IPS DF 19.7 (cell line): ENCODE measurements at places on chromosomes 2 and 18.

DNA sequence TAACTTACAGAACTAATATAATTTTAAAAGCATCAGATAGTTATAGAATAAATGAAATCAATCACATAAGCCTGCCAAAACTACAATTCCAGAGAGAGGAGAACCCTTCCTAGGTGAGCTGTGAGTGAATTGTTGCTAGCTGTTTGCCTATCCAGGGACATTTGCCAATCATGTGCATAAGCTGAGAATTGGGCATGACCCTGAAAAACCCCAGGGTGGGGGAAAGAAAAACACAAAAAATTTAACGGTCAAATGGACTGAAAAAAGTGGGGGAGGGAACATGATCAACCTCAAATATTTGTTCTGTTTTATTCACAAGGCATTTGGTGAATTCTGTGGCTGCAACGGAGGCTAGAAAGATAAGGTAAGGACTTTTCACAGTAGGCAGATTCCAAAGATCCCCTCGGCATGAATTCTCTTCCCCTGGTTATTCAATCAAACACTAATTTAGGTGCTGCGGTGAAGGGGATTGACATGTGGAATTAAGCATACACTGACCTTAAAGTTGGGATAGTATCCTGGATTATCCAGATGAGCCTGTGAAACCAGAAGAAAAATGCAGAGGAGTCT lies 203.9 kb upstream of the RGPD4 start:
- DNase-seq: no peak

DNA sequence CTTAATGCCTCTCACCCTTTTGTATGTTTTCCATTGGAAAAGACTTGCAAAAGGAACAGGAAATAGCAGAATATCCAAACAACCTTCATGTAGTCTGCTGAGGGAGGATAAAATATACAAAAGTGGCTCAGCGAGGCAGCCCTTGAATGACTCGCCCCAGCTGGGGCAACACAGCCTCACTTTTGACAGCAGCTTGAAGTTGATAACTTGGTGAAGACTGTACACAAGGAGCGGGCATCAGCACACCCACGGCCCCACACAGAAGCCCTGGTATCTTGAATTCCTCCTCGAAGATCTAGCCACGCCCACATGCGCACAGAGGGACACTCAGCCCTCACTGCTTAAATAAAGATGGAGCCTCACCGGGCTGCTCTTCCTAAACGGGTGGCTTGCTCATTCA lies 161.0 kb downstream of the IRS1 start:
- DNase-seq: no peak

- DNase-seq: no peak
Observed at GRCh38 chr18:49011291-49011746, 60.6 kb upstream of the SMAD7 start.

- no peak for DNase-seq
Observed at GRCh38 chr2:148553332-148553887, 91.1 kb upstream of the EPC2 start.

DNA sequence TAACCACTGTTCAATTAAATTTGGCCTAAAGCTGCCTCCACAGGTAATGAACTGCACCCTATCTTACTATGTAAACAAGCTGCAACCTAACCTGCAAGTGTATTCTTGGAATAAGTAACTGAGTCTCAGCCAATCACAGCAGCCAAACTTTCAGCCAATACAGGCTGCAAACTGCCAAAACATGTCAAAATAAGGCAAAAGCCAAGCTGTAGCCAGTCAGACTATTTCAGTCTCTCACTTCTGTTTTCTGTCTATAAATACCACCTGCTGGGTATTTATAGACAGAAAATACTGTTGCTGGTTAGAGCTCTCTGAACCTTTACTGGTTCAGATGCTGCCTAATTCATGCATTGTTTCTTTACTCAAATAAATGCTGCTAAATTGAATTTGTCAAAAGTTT lies 14.3 kb downstream of the C2orf76 start:
- DNase-seq: no peak

DNA sequence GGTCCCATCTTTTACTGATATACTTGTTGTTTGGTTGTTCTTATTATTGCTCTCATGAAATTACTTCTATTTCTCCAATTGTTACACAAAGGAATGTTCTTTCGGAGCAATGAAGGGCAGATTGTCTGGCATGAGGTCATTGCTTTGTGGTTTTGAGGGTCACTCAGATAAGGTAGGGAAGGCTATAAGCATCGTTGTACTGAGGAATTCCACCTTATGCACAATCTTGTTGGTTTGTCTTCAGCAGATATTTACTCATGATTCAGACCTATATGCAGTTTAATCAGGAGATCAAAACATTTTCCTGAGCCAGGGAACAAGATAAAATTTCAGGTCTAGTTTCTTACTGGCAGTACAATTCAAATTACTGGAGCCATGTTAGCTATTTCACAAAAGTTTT lies 163.0 kb upstream of the SPHKAP start:
- no peak for DNase-seq

- DNase-seq: no peak
Observed at GRCh38 chr2:46015671-46016070, 281.5 kb upstream of the EPAS1 start.

DNA sequence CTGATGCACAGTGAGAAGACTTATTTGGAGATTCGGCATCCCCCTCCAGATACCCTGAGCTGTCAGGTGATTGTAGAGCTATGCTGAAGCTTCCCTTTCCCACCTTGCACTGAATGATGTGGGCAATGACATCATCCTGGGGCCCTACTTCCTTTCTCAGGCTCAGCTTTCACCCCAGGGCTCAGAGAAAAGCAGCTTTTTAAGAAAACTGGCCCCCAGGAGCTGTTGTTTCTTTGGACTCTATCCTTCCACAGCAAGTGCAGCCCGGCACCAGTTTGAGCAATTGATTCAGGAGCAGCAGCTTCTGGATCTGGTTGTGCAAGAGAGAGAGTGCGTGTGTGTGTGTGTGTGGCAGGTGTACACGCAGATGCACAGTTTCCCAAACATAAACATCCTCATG lies 251.3 kb downstream of the ANAPC1 start:
- no peak for DNase-seq

GRCh38 chr2:114368705-114369104 lies 73.7 kb upstream of the DPP10 start:
- no peak for DNase-seq

DNA sequence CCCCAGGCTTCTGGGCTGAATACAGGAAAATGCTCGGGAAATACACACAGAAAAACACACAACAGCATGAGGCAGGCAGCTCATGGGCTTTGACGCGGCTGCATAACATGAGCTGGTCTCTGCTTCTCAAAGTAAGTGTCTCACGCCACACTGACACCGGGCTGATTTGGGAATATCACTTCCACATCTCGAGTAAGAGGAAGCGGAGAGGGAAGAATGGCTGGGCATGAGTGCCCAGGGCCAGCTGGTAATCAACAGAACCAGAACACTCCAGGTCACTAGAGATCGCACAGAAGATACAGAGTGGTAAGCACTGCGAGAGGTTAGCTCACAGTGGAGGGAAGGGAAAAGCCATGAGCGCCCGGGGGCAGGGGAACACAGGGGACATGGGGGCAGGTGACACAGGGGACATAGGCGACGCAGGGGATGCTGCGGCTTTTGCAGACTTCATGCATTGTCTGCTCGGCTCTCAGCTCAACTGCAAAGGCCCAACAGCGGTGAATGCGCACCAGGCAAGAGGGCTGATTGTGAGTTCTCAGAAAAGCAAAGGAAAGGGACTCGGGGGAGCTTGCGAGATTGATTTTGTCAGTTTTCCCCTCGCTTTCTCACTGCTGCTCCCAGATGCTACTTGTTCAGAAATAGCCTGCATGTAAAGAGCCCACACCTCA lies 141.4 kb downstream of the MBP start:
- DNase-seq: no peak

DNA sequence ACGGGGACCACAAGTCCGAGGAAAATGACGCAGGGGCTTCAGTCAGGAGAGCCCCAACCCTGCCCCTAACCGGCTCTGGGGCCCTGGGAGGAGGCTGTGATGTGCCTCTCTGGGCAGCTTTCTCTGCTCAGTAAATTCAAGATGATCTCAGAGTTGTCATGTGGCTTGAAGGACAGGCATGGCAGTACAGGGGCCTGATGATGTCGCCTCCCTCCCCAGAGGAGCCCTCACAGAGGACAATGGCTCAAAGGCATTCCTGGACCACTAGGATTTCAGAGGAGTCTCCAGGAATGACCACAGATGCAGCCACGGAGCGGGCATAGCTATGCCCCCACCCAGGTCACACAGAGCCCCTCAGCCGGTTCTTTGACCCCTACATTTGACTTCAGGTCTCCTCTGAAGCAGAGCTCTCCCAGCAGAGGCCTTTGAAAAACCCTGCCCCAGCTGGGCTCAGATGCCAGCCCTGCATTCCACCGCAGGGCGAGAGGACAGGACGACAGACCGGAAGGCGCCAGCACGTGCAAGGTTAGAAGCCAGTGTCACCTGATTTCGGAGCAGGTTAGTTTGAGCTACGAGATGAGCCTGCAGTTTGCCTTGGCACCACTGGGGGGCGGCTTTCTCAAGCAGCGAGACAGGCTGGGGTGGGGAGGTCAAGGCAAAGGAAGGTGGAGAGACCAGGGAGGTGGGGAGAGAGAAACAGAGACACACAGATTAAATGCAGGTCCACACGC lies 39.2 kb downstream of the BIN1 start:
- DNase-seq: peak; percentile 52

DNA sequence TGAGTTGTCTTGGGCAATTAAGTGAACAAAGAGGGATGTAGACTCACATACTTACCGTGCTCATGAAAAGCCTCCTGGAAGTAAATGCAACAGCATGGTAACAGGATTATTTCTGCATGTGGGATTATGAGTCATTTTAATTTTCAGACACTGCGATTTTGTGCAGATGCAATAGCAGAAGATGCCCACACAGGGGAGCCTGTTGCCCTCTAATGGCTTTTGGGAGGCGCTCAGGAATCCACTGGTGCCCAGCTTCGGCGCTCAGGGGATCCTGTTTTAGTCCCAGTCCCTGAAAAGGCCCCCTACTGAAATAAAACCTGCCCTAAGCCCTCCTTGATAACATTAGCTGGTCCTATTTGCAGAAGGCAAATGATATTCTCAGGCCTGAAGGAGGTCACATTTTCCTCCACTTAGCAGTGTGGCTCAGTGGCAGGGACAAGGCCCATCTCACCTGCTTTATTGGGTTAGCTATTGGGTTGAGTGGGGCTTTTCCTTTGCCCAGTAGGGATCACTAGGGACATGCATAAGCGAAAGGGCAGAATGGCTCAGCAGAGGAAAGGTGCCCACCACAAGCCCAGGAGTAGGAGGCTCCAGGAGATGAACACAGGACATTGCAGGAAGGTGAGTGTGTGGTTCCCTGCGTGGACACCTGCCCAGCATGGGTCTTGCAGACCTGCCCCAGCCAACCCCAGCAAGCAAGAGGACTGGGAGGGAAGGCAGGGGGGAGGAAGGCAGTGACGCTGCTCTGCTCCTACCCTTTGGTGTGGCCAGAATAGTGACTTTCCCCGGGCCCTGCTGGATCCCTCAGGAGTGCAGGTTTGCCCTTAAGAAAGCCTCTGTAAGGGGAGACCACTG lies 26.5 kb upstream of the KCNS3 start:
- no peak for DNase-seq

DNA sequence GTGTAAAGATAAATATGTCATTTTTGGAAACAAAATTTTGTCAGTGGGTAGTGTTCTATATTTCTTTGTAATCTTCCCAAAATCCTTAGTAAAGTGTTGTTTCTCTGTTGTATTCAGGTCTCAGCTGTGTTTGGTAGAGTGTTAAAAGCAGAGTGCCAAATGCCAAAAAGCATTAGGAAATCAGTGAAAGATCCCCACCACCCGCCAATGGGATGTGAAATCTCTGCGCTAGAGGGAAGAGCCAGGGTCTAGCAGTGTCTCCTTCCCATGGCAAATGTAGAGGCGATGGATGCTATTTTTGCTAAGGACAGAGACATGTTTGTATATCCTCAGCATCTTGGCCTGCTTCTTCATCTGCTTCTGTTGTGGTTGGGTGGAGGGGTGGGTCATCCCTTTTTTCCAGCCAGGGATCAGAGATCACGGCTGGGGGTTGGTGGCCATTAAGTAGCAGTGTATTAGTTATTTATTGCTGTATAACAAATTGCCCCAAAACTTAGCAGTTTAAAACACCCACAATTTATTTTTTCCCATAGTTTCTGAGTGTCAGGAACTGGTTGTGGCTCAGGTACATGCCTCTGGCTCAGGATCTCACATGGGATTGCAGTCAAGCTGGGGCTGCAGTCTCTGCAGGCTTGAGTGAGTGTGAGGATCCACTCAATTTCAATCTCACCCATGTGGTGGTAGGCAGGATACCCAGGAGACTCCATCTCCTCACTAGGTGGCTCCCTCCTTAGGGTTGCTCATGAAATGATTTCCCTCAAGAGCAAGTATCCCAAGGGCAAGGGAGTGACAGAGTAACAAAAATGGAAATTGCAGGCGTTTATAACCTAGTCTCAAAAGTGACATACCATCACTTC lies 211.9 kb downstream of the MYCN start:
- DNase-seq: no peak

DNA sequence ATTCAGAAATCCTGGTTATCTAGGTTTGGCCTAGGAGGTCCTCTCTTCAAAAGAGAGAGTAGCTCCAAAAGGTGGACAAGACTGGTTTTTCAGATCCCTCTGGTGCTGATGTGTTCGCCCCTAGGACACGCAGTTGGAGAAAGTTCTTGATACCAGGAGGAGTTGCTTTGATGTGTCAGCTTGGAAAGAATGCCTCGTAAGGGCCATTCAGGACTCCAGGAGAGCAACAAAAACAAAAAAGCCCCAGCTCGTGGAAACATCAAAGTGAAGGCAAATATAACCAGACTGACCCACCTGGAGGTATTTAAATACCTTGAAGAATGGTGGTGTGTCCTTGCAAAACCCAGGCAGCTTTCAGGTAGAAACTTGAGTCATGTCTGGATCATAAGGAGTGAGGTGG lies 12.5 kb upstream of the LBH start:
- DNase-seq: no peak

DNA sequence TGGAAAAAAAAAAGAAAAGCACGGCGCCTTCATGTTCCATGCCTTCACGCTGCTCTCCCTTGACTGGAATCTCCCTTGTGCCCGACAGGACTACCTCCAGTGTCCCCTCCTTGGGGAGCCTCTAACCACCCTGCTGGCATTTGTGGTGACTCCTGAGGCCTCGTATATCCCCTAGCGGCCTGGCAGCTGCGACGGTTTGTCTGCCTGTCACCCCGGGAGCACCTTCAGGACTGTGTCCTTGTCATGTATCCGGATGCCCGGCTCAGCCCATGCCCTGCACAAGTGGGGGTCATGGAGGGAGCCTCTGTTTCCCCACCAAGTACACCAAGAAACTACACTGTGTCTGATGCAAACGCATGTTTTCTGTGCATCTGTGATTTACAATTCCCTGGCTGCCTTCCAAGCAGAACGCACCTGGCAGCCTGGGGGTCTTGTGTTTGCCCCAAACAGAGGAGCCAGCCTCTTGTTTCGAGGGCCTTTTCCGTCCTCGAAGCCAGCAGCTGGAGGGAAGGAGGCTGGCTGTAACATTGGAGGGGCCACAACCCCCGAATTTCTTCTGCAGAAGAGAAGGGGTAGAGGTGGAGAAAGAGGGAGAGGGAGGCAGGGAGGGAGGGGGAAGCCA lies 18.9 kb downstream of the TWIST2 start:
- no peak for DNase-seq

GRCh38 chr2:203759690-203760365 lies 53.4 kb downstream of the CD28 start:
- no peak for DNase-seq

- no peak for DNase-seq
Observed at GRCh38 chr2:226118471-226119429, 680.9 kb downstream of the IRS1 start.

GRCh38 chr2:127678991-127679390 lies 3.7 kb upstream of the LIMS2 start:
- DNase-seq: no peak
